ENCODE measurements at places on chromosomes 1 and 21.

DNA sequence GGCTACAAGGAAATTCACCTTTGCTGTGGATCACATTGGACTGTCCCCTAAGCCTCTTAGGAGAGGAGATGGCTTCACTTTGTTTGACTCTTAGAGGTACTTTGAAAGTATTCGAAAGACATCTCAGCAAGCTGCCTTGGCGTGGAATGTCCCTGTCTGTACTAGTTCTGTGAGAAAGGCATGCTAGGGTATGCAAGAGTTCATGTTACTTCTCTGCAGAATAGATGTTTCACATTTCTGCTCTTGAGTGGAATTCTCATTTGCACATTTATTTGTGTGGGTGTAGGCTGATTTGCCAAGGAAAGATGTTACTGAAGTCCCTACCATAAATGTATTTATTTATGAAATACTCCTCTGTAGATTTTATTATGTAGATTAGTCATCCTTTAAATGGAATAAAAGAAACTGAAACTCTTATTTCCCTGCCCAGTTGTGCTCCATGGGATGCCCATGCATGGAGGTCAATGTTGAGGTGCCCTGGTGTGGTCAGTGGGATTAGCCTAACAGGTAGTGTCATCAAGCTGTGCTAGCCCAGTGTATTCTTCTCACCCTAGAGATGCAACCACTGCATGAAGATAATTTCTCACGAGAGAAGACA lies 13.8 kb downstream of the MIA3 start:
- DNase-seq, result no peak

- no peak for DNase-seq
Observed at GRCh38 chr1:2150801-2151200, 43.8 kb downstream of the FAAP20 start.

- DNase-seq, result no peak
Observed at GRCh38 chr1:204232526-204232925, 18.7 kb upstream of the GOLT1A start.

DNA sequence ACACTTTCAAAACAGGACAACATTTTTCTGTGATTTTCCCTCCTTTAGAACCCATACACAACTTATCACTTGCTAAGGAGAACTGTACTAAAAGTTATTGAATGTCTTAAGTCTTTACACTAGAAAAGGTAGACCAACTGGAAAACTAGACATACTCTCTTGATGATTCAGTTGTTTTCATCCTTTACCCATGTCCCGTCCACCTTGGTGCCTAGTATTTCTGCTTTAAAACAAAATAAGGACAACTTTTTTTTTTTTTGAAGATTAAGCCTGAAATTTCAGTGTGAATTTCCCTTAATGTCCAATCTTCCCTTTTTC lies 4.5 kb downstream of the CDKN2C start:
- DNase-seq, result no peak

DNA sequence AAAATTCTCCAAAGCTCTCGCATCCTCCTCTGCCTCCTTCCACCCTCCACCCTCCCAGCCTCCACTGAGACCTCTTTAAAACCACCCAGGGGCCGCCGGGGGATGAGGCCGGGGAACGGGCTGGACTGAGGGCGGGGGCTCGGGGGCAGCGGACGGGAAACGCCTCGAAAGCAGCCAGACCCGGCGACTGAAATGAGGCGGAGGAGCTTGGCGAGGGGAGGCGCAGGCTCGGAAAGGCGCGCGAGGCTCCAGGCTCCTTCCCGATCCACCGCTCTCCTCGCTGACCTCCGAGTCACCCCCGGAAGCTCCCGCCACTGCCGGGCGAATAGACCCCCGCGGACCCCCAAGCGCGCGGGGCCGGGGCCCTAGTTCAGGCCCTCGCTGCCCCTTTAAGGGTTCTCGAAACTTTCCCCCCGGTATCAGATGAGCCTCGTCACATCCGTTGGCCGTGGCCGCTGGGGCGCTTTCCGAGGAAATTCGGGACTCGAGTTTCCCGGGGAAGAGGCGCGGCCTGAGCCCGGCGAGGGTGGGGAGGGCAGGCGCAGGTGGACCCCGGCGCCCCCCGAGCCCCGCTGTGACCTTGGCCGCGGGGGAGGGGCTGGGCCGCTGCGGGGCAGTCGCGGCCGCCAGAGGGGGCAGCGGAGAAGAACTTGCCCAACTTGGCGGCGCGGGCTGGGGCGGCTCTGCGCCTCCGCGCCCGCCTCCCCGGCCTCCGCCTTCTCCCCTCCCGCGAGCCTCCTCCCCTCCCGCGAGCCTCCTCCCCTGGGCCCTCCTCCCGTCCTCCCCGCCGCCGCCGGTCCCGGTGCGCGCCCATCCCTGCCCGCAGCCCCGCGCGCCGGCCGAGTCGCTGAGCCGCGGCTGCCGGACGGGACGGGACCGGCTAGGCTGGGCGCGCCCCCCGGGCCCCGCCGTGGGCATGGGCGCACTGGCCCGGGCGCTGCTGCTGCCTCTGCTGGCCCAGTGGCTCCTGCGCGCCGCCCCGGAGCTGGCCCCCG lies at the start of gene BACE2:
Gene BACE2, plus strand, starts transcription at position 813 of the 995 bp plus-strand sequence. Its CDS starts 104 bp downstream, at position 917.
- DNase-seq, result no peak

DNA sequence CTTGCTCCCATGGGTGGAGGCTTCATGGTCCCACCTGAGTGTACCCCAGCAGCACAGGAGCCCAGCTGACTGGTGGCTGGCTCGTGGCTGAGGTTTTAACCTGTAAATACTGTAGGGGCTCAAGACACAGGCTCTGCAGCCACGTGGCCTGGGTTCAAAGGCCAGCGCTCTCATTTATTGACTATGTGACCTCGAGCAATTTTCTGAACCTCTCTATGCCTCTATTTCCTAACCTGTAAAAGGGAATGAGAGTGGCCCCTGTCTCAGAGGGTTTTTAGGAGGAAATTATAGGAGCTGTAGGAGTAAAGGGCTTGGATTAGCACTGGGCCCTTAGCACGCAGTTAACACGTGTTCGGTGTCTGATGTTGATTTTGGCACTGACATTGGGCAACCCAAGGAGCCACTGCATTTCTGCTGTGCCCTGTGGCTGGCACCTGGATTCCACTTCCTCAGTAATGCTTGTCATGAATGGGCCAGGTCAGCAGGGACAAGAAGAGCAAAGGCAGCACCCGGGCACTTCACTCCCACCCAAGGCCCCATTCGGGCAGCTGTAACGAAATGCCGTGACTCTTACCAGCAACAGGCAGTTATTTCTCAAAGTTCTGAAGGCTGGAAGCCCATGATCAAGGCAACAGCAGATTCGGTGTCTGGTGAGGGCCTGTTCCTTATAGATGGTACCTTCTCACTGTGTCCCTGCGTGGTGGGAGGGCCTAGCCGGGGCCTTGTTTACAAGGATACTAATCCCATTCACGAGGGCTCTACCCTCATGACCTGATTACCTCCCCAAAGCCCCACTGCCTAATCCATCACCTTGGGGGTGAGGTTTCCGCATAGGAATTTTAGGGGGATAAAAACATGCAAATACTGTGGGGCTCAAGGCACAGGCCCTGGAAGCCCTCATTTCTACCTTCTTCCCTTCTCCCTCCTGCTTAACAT lies 25.2 kb downstream of the ARHGEF10L start:
- DNase-seq, result peak; percentile 64

DNA sequence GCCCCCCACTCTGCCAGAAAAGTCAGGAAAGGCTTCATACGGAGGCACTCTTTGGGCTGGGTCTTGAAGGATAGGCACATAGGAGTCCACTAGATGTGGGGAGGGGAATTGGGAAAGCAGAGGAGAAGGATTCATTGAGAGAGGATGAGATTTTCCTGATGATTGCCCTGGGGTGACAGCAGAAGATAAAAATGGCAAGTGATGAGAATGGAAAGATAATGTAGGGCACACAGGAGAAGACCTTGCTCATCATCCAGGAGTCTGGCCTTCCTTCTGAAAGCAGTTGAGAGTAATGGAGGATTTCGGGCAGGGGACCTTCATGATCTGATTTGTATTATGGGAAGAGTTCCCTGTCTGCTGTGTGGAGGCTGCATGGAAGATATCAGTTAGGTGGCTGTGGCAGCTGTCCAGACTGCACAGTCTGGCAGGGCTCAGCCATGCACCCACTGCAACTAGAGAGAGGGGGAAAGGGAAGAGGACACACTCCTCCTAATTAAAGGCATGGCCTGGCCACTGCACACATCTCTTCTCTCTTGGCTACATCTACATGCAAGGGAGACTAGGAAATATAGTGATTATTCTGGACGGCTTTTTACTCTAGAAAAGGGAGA lies 9.6 kb upstream of the FABP3 start:
- DNase-seq, result no peak

- DNase-seq, result no peak
Observed at GRCh38 chr21:40186045-40186444, 318.8 kb downstream of the PCP4 start.

DNA sequence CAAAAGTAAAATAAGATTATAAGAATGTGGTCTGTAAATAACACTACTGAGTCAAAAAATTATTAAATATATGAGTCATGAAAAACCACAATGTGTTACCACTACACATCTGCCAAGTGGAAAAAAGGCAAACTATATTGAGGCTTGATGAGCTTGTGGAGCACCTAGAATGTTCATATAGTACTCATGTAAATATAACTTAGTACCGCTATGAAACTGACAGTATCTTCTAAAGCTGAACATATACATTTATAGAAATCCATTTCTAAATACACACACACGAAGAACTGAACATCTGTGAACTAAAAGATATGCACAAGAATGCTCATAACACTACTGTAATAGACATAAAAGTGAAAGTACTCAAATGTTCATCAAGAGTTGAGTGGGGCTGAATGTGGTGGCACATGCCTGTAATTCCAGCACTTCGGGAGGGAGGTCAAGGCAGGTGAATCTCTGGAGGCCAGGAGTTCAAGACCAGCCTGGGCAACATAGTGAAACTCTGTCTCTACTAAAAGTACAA lies 18.5 kb upstream of the GBP3 start:
- DNase-seq, result no peak

- DNase-seq, result no peak
Observed at GRCh38 chr21:35206141-35207125, 157.3 kb upstream of the RUNX1 start.

GRCh38 chr1:86231076-86231475 lies 74.5 kb upstream of the COL24A1 start:
- DNase-seq, result no peak

- DNase-seq, result no peak
Observed at GRCh38 chr1:30511991-30512913, 211.1 kb downstream of the MATN1 start.

DNA sequence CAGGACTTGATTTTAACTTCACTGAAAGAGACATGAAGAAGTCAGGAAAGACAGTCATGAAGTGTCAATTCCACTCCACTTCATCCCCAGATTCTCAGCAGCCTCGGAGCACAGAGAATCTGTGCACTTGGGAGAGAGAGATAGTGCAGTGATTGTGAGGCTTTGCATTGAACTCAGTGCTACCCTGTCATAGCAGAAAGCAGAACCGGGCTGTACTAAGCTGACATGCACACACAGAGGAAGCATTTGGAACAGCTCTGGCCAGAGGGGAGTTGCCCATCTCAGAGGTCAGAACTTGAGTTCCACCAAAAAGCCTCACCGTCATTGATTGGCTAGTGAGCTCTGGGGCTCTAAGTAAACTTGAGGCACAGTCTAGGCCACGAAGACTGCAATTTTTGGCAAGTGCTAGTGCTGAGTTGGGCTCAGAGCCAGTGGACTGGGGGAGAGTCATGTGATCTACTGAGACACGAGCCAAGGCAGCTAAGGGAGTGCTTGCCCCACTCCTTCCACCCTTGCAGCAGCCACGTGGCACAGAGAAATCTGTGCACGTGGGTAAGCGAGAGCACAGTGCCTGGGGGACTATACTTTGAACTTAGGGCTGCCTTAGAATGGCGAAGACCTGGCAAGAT lies 810.2 kb upstream of the ADAMTS5 start:
- no peak for DNase-seq

DNA sequence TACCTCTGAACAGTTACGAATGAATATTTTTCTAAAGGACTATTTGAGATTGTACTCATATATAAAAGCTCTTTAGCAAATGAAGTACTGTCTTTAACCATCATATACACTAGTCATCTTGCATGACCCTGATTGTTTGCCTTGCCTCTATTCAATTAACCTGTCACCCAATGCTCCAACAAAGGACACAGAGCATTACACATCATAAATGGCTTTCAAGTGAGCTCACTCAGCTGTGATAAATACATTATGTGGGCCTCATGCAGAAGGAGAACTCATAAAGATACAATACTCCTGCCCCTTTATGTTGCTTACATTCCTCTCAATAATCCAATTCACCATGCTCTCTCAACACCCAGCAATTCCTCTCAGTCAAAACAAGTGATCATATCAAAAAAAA lies 993.0 kb upstream of the PRMT6 start:
- no peak for DNase-seq

DNA sequence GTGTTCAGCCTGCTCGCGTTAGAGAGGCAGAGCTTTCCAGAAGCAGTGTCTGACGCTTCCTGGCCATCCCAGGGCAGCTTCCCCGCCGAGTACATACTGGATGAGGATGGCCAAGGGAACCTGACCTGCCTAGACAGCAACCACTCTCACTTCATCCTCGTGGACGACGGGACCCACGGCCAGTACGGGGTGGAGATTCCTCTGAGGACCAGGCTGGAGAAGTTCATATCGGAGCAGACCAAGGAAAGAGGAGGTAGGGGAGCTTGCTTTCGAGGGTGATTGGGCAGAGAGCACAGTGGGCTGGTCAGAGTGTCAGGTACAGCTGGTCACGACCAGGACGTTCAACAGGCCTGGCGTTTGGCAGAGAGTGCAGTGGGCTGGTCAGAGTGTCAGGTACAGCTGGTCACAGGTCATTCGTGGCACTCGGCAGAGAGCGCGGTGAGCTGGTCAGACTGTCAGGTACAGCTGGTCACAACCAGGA lies 22.4 kb downstream of the TRPM2 start:
- no peak for DNase-seq
